ENCODE measurements at places on chromosomes 5 and 9.

- DNase-seq = no peak
Measured at GRCh38 chr9:18124760-18125159, 349.2 kb upstream of the ADAMTSL1 start.

DNA sequence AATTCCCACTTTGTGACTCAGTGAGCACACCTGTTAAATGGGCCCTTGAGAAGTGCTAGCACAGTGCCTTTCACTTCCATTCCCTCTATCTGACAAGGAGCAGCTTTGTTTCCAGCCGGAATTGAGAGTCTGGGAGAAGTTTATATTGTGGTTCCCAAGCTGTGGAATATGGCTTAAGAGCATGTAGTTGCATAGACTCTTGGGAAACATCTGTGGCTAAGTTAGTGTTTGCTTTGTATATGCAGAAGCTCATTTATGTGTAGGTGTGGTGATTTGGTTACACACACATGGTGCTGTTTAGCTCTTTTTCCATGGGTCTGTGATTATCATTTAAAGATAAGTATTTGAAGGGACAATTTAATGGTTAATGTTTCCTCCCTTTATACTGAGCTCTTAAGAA, 110.5 kb upstream of the HMHB1 start:
- DNase-seq = no peak

- DNase-seq = no peak
Measured at GRCh38 chr9:138104251-138105122, 226.9 kb downstream of the CACNA1B start.

DNA sequence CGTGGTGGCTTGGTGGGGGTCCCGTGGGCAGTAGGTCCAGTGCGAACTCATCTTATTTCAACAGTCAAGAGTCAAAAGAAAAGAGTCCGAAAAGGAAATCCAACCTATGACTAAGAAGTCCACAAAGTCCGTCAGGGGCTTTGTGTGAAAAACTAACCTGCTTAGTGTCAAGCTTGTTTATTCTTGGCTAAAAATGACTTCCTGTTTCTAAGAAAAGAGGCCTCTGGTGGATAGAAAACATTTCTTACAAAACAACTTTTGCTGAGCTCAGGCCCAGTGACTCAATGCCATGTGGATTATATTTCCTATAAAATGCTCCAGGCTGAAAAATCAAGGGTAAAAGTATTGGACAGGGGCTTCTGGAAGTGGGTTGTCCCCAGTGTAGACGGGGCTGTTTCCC, 105.9 kb downstream of the GADD45G start:
- DNase-seq = no peak

GRCh38 chr5:151431666-151432065, 15.7 kb upstream of the SLC36A1 start:
- DNase-seq = no peak

DNA sequence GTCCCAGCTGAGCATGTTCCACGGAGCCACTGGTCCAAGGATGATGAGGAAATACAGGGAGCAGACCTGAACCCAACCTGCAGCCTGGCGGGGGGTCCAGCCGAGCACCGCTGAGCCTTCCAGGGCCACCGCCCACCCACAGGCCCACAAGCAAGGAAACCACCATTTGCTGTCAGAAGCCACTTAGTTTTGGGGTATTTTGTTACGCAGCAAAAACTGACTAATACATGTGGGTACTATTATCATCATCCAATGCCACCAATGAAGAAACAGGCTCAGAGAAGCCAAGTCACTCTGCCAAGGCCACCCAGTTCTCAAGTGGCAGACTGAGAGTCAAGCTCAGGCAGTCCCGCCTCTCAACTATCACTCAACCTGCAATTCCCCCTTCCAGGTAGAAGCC, 48.0 kb upstream of the RXRA start:
- DNase-seq = no peak

- no peak for DNase-seq
Measured at GRCh38 chr9:128211981-128212281, 8.8 kb downstream of the DNM1 start.
